ENCODE measurements at places on chromosomes 12 and 14.

GRCh38 chr12:128600886-128601285 lies 222.9 kb downstream of the SLC15A4 start:
- no peak for DNase-seq

- no peak for DNase-seq
Observed at GRCh38 chr14:61934385-61934784, 172.2 kb downstream of the SNAPC1 start.

- DNase-seq = peak; percentile 46
Observed at GRCh38 chr14:55556929-55557623, 22.9 kb upstream of the KTN1 start.

GRCh38 chr14:22770481-22771187 lies 4.1 kb downstream of the OXA1L start:
- no peak for DNase-seq

- DNase-seq = no peak
Observed at GRCh38 chr14:54814076-54814475, 88.5 kb downstream of the GCH1 start.

DNA sequence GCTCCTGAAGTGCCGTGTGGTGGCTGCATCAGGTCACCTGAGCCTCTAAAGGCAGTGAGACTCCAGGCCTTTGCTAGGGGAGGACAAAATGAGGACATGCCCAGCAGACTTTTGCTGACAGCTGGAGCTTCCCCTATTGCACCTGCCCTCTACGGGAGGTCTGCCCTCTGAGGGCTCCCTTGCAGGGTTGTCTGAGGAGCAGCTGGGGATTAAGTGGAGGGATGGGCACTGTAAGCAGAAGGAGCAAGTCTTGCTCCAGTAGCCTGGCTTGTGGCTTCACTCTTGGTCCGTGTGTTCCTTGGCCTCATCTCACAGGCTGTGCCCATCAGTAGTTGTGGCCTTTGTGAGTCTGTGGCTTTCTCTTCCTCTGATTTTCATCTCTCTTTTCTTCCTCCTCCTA lies 66.9 kb upstream of the NRXN3 start:
- no peak for DNase-seq

- no peak for DNase-seq
Observed at GRCh38 chr14:67994531-67994930, 175.0 kb downstream of the RAD51B start.

- no peak for DNase-seq
Observed at GRCh38 chr14:76525106-76525821, 149.3 kb downstream of the ESRRB start.

GRCh38 chr12:49791700-49792099 lies 36.5 kb downstream of the NCKAP5L start:
- DNase-seq = no peak

DNA sequence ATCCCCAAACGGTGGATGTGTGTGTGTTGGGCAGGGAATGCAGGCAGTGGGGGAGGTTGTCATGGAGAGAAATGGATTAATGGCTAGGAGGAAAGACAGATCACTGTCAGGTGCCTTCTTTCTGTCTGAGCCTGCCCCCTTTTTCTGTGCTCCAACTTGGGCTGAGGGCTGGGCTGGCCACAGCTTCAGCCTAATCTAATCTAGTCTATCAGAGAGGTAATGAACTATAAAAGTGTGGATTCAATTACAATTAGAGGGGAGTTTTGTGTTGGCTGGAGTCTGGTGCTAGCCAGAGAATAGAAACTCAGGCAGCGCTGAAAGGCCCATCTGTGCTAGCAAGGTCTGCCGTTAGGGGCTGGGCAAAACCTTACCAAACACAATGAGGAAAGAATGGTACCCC lies 41.2 kb downstream of the NEUROD4 start:
- peak; percentile 70 for DNase-seq

- DNase-seq = peak; percentile 53
Observed at GRCh38 chr14:104422837-104423681, 156.5 kb upstream of the C14orf180 start.

DNA sequence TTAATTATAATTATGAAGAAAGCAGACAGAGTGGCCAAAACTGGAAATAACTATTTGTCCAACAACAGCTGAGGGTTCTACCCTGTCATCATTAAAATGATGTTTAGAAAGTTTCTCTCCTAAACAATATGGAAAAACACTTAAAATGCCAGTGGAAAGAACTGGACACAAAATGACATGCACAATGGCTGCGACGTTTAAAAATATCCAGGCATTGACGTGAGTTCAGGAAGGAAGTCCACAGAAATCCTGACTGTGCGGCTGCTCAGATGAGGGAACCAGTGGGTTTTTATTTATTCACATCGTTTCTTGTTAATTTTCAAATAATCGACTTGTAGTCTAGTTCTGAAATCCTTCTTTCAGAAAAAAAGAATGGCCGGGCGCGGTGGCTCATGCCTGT lies 58.3 kb downstream of the CCNK start:
- no peak for DNase-seq

DNA sequence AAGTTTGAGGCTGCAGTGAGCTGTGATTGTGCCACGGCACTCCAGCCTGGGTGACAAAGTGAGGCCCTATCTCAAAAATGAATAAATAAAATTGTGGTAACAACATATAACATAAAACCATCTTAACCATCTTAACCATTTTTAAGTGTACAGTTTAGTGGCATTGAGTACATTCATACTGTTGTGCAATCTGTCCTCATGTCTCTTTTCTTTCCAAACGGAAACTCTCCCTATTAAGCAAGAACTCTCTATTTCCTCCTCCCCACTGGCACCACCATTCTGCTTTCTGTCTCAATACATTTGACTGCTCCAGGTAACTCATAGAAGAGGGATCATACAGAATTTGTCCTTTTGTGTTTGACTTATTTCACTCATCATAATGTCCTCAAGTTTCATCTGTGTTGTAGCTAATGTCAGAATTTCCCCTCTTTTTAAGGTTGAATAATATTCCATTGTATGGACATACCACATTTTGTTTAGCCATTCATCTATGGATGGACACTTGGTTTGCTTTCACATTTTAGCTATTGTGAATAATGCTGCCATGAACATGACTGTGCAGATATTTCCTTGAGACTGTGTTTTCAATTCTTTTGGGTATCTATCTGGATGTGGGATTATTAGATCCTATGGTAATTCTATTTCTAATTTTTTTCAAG lies 4.4 kb upstream of the MARK3 start:
- no peak for DNase-seq

DNA sequence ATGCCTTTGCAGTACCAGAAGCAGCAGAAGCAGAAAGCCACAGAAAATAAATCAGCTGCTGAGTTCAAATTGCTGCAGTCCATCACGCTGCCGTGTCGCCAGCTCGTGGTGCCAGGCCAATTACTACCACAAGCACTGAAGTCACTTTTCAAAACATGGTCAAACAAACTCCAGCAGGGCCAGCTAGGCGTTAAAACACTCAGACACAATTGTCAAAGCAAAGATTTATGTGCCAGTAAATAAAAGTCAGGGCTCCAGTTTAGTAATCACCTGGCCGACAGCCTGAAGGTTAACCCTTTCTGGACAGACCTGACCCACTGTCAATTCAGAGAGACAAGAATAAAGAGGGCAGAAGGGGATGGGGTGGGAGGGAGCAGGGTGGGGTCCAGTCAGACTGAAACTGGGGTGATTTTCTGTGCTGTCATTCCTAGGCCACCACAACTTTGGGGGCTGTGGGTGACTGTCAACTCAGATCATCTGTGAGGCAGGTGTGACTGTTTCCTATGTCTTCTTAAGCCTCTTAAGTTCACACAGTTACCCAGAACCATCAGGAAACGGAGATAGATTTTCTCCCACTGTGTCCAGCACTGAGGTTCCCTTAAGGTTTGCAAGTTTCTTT lies 109.8 kb upstream of the FUT8 start:
- DNase-seq = no peak

- no peak for DNase-seq
Observed at GRCh38 chr14:33686856-33687255, 264.0 kb downstream of the EGLN3 start.

GRCh38 chr14:23005451-23006187 lies 4.3 kb downstream of the C14orf93 start:
- no peak for DNase-seq

DNA sequence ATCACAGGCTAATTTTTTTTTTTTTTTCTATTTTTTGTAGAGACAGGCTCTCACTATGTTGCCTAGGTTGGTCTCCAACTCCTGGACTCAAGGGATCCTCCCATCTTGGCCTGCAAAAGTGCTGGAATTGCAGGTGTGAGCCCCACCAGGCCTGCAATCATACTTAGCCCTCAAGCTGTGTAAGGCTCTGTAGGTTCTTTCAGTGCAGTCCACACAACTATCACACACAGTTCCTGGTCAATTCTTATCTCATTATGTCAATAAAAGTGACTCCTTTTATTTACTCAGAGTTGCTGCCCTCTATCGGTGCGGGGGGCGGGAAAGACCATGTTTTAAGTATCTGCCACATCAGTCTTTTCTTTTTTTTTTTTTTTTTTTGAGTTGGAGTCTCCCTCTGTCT lies 29.0 kb downstream of the SLC2A3 start:
- no peak for DNase-seq

- DNase-seq = no peak
Observed at GRCh38 chr12:24937553-24938244, 11.2 kb downstream of the BCAT1 start.

GRCh38 chr14:32319368-32320049 lies 9.6 kb upstream of the AKAP6 start:
- no peak for DNase-seq

- no peak for DNase-seq
Observed at GRCh38 chr12:92561543-92561899, 141.3 kb upstream of the PLEKHG7 start.

- no peak for DNase-seq
Observed at GRCh38 chr14:60893911-60894310, 87.0 kb downstream of the TRMT5 start.

DNA sequence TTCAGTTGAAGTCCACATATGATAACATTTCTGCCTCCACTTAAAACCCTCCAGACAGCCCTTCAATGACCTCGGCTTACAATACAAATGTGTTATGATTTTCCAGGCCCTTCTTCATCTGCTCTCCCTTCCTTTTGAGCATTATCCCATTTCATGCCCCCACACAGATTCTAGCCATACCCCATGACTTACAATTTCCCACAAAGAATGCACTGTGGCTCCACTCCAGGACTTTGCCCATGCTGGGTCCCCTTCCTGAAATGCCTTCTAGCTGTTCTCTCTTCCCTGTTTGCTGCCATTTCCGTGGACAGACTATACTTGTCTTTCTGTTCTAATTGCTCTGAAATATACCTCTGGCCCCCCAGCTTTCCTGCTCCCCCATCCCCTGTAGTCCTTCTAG lies 963.2 kb downstream of the DIO2 start:
- DNase-seq = no peak

DNA sequence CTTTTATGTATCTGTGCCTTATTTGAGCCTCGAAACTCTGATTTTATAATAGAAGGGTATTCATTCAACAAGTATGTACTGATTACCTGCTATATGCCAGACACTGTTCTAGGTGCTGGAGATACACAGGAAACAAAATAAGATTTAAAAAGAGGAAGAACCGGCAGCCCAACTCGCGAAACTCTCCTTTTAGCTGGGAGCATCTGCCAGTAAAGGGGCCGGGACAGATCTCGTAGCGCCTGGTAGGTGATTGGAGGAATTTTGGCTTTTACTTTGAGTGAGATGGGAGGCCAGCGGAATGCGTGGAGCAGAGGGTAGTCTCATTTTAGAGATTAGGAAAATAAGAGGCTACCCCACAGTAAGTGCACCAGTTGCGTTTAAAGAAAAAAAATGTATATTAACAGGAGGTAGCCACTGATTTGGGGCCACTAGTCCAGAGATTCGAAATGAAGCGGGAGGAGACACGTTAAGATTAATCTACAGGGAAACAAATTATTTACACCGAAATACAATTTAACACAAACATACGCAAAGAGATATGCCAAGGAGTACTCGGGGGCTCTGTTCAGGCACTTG lies 520 bp upstream of the MON2 start:
- peak; percentile 36 for DNase-seq

GRCh38 chr14:22685467-22685866 lies 41.3 kb upstream of the OR6J1 start:
- DNase-seq = no peak

DNA sequence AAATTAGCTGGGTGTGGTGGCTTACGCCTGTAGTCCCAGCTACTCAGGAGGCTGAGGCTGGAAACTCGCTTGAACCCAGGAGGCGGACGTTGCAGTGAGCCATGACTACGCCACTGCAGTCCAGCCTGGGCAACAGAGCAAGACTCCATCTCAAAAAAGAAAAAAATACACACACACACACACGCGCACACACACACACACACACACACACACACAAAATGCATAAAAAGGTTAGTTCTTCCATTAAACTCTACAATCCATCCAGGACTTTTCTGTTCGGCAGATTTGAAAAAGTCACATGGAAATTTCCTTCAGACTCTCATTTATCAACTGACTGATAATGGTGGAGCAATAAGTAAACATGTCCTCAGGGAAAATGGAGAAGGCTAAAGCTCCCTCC lies 9.2 kb upstream of the VPS33A start:
- no peak for DNase-seq

- no peak for DNase-seq
Observed at GRCh38 chr14:66752109-66752508, 244.2 kb downstream of the GPHN start.

DNA sequence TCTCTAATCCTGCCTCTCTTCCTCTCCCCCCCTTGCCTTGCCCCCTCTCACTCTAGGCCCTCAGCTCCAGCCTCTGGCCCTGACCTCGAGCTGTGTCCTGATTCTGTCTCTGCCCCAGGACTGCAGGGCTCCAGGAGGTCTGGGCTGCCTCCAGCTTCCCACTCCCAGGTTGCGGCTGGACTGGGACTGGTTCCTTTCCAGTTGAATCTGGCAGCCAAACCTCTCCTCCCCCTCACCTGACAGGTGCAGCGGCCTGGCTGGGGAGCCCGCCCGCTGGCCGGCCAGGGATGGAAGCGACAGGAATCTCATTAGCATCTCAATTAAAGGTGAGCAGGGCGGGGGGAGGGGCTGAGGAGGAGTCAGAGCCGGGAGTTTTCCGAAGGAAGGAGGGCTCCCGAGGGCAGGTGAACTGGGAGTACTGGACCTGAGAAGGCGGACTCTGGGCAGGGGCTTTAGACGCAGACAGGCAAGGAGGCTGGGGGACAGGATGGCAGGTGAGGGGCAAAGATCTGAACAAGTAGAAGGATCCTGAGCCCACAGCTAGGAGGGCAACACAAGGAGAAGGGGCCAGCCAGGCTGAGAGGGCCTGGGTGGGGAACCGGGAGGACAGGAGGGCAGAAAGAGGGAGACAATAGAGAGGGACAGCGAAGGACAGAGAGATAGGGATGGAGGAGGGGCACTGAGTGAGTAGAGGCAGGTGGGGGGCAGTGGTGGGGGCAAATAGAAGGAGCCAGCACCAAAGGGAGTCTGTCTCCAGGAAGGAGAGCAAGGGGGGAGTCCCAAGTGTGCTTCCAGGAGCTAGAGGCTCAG lies at the start of gene SCNN1A:
Gene SCNN1A (minus strand): TSS at position 295 of the 810 bp plus-strand sequence. CDS start 780 bp downstream, outside the sequence.
- no peak for DNase-seq
